Camera-type eye (tissue), 1 donor: ENCODE measurements at places on chromosomes 3 and 15. TPM values are rescaled to one million over a fixed set of nuclear protein-coding genes. Genes with fewer than 3 reads are reported as not detected.

Gene PTPN9
- total RNA-seq, result 29.2 TPM

Gene ERC2
- 24.2 TPM for total RNA-seq

Gene MAP4
- total RNA-seq, result 172 TPM

Gene HSPBAP1
- 12.5 TPM for total RNA-seq

Gene CHL1
- total RNA-seq, result 78.5 TPM

Gene RBPMS2
- total RNA-seq, result 0.93 TPM

Gene EPHB3
- 32.2 TPM for total RNA-seq

Gene PLXNA1
- 53.8 TPM for total RNA-seq

Gene DTX3L
- 13.0 TPM for total RNA-seq

Gene LACTB
- 10.1 TPM for total RNA-seq

Gene DAZL
- not detected for total RNA-seq

Gene UTS2B
- total RNA-seq, result 0.38 TPM

Gene MYO5A
- 61.8 TPM for total RNA-seq

Gene TEX55
- not detected for total RNA-seq

Gene DVL3
- total RNA-seq, result 66.6 TPM

Gene GDPGP1
- 15.3 TPM for total RNA-seq

Gene TLR9
- not detected for total RNA-seq

Gene TMEM202
- total RNA-seq, result not detected

Gene PDCD6IP
- total RNA-seq, result 280 TPM

Gene LMOD3
- total RNA-seq, result 7.1 TPM

Gene MYRIP
- 8.6 TPM for total RNA-seq

Gene THSD4
- total RNA-seq, result 85.5 TPM

Gene VPS13C
- total RNA-seq, result 159 TPM
